ENCODE measurements at places on chromosomes 7 and 10. TPM values are rescaled to one million over a fixed set of nuclear protein-coding genes. Genes with fewer than 3 reads are reported as not detected.

Gene LIPJ
- not detected for total RNA-seq

Gene SORCS3
- total RNA-seq: not detected

Gene RSPH10B
- not detected for total RNA-seq

Gene C7orf57
- not detected for total RNA-seq

Gene HOXA9
- total RNA-seq: not detected

Gene SNCG
- total RNA-seq: 20.9 TPM

Gene UTF1
- total RNA-seq: not detected

Gene CHAT
- total RNA-seq: not detected

Gene OR2A1
- not detected for total RNA-seq

Gene SPDYE9
- total RNA-seq: not detected

Gene C10orf67
- 0.16 TPM for total RNA-seq

GRCh38 chr10:90222372-90222771 lies 521.0 kb downstream of the KIF20B start:
- H3K36me3 ChIP-seq: no peaks in the 10 kb centered on the region
- no peaks in the 10 kb centered on the region for H3K4me1 ChIP-seq
- no peak for DNase-seq

DNA sequence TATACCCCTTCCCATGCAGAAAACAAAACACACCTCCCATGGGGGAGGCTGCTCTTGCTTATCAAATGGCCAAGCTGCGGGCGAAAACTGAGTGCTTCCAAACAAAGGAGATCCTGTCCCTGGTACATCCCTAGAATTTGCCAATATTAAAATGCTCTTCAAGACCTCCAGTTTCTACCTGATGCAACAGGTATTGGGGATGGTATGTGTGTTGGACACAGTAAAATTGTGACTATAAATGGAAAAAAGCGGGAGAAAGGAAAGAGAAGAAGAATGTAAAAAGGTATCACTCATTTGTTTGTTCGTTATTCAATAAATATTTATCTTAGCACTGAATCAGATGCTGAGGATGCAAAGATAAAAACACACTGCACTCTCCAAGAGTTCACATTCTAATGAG lies 123.9 kb downstream of the KMT2E start:
- no peak overlapping the region for H3K4me3 ChIP-seq
- peaks cover 16% of the 10 kb centered on the region for H3K4me1 ChIP-seq
- no peak for DNase-seq
- H3K27me3 ChIP-seq: no peaks in the 10 kb centered on the region
- no peak overlapping the region for H3K27ac ChIP-seq

DNA sequence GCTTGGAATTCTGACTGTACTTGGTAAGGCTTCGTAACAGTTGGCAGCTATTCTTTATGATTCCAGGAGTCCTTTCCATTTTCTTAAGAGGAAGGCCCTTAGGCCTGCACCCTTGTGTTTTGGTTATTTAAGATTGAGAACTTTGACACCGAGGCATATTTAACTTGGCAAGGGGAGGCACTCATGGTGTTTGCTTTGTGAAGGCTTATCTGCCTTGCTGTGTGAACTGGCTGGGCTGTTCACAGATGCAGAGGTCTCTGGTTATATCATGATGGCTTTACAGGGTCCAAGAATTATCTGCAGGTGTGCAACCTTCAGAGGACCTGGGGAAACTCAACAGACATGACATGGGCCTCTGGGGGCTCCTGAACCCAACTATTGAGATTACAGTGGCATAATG lies 833 bp upstream of the PNLIPRP1 start:
- H3K4me3 ChIP-seq: no peak overlapping the region
- H3K27me3 ChIP-seq: no peaks in the 10 kb centered on the region
- H3K27ac ChIP-seq: no peak overlapping the region

GRCh38 chr7:107505997-107506673 lies 36.3 kb downstream of the GPR22 start:
- no peak for DNase-seq
- H3K27ac ChIP-seq: no peak overlapping the region
- H3K4me1 ChIP-seq: peaks cover 10% of the 10 kb centered on the region
- no peaks in the 10 kb centered on the region for H3K27me3 ChIP-seq
- H3K4me3 ChIP-seq: no peak overlapping the region
- H3K36me3 ChIP-seq: no peaks in the 10 kb centered on the region

DNA sequence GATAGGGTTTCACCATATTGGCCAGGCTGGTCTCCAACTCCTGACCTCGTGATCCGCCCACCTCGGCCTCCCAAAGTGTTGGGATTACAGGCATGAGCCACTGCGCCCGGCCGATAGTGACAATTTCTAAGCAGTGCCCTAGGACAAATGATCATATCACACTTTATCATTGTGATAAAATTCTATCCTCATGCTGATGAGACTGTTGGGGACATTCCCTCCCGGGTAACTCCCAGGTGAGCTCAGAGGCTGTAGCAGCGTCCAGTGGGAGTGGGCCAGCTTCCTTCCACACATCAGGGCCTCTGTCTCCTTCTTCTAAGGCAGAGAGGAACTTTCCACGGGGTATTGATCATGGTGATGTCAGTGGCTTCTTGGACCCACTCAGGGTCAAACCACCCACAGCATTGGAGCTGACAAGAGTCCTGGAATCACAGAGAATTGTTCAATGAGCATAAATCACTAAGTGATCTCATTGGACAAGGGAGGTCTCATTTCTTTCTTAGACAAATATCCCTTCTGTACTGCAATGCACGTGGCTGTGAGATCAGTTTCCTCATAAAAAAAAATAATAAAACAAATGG lies 256.1 kb downstream of the KLF6 start:
- no peak overlapping the region for H3K4me3 ChIP-seq
- no peaks in the 10 kb centered on the region for H3K27me3 ChIP-seq
- no peaks in the 10 kb centered on the region for H3K36me3 ChIP-seq
- DNase-seq: no peak
- peak overlapping the region; percentile 11 for H3K27ac ChIP-seq

DNA sequence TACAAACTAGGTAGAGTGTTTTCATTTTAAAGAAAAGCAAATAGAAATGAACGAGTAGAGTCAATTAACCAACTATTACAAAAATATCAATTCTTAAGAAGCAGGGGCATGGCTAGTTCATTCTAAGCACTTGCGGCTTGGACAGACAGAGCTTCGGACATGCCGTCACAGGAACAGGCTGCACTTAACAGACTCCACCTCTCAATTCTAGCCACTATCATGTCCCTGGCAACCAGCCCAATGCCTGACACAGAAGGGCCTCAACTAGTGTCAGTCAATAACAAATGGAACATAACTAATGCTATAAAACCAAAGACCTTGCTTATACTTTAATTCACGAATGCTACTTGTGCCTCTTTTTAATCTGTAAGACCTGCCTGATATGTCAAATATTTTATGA lies 74.4 kb downstream of the TPK1 start:
- no peaks in the 10 kb centered on the region for H3K36me3 ChIP-seq
- H3K27ac ChIP-seq: no peak overlapping the region
- no peak for DNase-seq
- no peaks in the 10 kb centered on the region for H3K27me3 ChIP-seq

GRCh38 chr7:26777385-26777784 lies 87.0 kb downstream of the SKAP2 start:
- no peaks in the 10 kb centered on the region for H3K36me3 ChIP-seq
- DNase-seq: no peak
- no peaks in the 10 kb centered on the region for H3K27me3 ChIP-seq

- peaks cover 20% of the 10 kb centered on the region for H3K4me1 ChIP-seq
- no peaks in the 10 kb centered on the region for H3K36me3 ChIP-seq
- H3K27me3 ChIP-seq: no peaks in the 10 kb centered on the region
- H3K27ac ChIP-seq: no peak overlapping the region
- no peak overlapping the region for H3K4me3 ChIP-seq
- DNase-seq: no peak
These were observed 305.1 kb upstream of the PITRM1 start for GRCh38 chr10:3477683-3478082.

DNA sequence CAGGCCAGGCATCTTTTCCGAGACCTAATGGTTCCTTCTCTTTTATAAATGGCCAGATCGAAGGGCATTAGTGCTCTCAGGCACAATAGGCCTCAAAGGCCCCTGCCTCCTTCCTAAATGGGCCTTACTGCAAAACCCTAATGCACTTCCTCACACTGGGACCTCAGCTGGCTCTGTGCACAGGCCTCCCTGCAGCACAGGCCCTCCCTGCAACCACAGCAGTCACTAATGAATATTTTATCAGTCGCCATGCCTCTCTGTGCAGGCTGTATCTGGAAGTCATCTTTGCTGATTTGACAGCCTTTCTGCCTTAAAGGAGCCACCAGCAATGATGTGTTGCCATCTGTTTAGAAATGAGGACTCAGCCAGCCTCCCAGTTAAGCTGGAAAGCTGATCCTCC lies 54.9 kb upstream of the SDK1 start:
- H3K4me1 ChIP-seq: no peaks in the 10 kb centered on the region
- H3K27ac ChIP-seq: no peak overlapping the region
- no peak overlapping the region for H3K4me3 ChIP-seq

GRCh38 chr10:75417522-75417927 lies 13.9 kb upstream of the LRMDA start:
- no peak overlapping the region for H3K27ac ChIP-seq
- DNase-seq: no peak
- H3K4me3 ChIP-seq: no peak overlapping the region
- H3K4me1 ChIP-seq: no peaks in the 10 kb centered on the region
- H3K36me3 ChIP-seq: no peaks in the 10 kb centered on the region

GRCh38 chr10:69438536-69439349 lies 12.5 kb upstream of the TSPAN15 start:
- DNase-seq: no peak
- no peaks in the 10 kb centered on the region for H3K27me3 ChIP-seq
- H3K36me3 ChIP-seq: no peaks in the 10 kb centered on the region
- no peak overlapping the region for H3K4me3 ChIP-seq

DNA sequence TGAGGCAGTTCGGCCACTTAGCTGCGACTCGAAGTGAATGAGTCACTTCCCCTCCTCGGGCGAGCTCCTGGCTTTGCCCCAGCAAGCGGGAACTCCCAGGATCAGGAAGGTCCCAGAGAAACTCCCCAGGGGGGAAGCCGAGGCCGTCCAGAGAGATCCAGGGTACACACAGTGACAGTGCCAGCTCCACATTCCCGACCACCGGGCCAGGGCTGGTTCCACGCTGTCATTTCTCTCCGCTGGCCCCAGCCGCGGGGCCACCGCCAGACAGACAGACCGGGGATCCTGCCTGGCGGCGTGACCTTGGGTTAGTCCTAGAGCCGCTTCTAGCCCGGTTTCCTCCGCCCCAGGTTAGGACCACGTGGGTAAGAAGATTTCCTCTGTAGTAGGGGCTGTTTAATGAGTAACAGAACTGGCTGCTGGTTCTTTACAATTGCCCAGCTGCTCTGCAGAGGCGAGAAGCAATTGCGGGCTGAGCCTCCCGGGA lies 463 bp upstream of the UPP1 start:
- H3K27ac ChIP-seq: peak overlapping the region; percentile 96
- H3K4me1 ChIP-seq: peaks cover 57% of the 10 kb centered on the region
- peak; percentile 94 for DNase-seq
- H3K4me3 ChIP-seq: peak overlapping the region; percentile 86
- peaks cover 9% of the 10 kb centered on the region for H3K36me3 ChIP-seq
- H3K27me3 ChIP-seq: no peaks in the 10 kb centered on the region

Data from right atrium auricular region (tissue), 2 donors.